Esophagus squamous epithelium (tissue), 5 donors: ENCODE measurements at places on chromosomes 1 and 21.

DNA sequence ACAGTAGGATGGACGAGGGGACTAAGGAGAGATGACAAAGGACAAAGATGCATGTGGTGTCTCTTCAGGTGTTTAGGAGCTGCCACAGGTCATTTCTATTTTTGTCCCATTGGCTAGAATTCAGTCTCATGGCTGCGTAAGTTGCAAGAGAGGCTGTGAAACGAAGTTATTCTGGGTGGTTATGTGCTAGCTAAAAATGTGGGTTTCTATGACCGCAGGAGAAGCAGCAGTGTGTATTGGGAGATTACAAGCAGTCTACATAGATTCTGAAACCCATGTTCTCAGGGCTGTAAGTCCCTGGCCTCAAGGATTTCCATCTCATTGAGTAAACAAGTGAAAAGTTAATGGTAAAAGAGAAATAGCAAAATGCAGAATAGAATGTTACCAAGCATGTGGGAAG lies 110.7 kb downstream of the SPATA46 start:
- DNase-seq, result no peak

DNA sequence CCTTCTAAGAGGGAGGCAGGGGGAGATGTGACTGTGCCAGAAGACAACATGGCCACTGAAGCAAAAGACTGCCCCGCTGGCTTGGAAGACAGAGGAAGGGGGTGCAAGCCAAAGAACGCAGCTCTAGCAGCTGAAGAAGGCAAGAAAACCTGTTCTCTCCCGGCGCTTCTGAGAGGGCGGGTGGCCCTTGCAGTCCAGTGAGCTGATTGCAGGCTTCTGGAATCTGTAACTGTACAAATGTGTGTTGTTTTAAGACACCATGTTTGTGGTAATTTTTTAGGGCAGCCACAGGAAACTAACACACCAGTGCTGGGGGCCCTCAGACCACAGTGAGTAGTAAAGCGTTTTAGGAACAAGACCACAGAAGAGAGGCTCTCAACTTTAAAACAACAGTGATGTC lies 47.0 kb downstream of the CD46 start:
- no peak for DNase-seq

- DNase-seq, result no peak
These were observed 81.0 kb upstream of the LHX8 start for GRCh38 chr1:75053207-75053606.

DNA sequence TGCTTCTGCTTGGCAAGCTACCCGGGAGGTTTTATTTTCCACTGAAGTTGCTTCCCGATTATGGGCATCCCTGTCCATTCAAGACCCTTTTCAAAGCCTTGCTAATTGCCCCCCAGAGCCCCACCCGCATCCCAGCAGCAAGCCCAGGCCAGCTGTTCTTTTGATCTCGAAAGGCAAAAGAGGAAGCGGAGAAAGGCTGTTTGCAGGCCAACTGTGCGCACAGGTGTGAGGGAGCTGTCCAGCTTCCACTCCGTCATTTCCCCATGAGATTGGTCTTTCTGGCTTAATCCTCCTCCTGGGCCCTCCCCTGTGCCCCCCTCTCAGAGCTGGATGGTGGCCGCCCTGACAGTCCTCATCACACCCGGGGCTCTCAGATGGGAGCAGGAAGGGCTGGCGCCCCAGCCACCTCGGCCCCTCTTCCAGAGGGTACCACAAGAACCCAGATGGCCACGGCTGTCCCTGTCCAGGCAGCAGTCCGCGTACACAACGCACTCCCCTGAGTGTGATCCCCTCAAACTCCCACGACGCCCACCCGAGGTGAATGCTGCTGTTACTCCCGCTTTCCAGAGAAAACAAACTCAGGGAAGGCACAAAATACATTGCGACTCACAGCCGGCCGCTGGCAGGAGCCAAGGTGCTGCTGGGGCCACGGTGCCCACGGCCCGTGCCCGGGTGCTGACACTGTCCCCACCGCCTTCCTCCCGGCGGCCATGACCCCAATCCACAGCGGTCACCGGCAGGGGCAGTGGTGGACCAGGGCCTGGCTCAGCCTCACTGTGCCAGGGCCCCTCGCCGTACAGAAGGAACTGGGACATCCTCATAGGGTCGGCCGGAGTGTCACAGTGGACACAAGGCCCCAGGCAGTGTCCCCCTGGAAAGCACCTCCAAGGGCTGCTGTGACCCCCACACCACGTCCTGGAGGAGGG lies 121.9 kb downstream of the CRYAA start:
- DNase-seq, result no peak
